ENCODE measurements at places on chromosomes 3 and 15.
A peak's percentile ranks its signal among the peaks of the same experiment; 100 is the strongest.

- no peak for DNase-seq
Measured at GRCh38 chr15:24899367-24899766, 55.4 kb upstream of the SNRPN start.

GRCh38 chr3:122343654-122344053 lies 18.6 kb downstream of the CSTA start:
- no peak for DNase-seq

DNA sequence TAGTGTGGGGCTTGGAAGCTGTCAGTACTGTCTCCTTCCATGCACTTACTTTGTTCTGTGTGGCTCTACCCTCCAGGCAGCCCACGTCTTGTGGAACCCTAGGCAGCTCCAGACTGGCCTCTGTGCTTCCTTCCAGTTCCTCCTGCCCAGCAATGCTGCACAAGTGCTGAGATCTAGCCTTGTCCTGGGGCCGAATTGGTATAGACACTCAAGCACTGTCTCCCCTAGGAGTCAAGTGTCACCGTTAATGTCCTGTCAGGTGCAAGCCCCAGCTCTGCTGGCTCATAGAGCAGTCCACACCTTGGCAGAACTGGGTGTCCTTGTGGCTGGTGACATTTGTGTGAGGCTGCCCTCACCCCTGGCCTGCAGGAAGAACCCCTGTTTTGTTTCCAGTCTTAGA lies 130.1 kb downstream of the EEFSEC start:
- no peak for DNase-seq

- DNase-seq: no peak
Measured at GRCh38 chr3:4772171-4772804, 206.9 kb upstream of the BHLHE40 start.

GRCh38 chr3:10463533-10464434 lies 41.6 kb downstream of the ATP2B2 start:
- DNase-seq: no peak

DNA sequence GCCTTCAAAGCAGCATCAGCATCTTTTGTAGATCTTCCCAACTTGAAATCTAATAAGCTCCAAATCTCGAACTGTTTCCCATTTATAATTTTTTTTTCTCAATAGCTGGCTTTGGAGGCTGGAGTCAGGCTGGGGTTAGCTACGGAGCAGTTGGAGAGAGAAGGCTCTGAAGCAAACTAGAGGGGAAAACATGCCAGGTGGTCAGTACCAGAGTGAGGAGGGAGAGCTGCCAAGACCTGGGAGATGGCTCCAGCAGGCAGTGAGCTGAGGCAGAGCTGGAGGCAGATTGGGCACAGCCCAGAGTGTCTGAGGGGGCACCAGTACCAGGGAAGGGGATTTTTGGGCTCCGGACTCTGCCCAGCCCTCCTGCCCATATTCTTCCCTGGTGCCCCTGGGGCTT lies 311.2 kb downstream of the RPLP1 start:
- no peak for DNase-seq

DNA sequence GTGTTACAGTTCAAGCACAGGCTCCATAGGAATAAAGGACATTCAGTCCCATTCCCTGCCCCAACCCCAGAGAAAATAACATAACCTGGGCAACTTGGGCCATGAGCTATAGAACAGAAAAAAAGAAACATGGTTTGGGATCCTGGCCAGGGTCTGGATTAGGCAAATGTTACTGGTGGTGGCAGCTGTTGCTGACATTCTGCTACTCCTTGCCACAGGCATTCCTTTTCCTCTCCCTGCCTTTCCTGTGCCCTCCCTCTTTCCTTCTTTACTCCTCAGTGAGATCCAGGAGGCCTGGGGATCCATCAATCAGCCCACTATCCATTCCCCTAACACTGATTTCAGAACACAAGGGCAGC lies 129.1 kb downstream of the NTRK3 start:
- no peak for DNase-seq

DNA sequence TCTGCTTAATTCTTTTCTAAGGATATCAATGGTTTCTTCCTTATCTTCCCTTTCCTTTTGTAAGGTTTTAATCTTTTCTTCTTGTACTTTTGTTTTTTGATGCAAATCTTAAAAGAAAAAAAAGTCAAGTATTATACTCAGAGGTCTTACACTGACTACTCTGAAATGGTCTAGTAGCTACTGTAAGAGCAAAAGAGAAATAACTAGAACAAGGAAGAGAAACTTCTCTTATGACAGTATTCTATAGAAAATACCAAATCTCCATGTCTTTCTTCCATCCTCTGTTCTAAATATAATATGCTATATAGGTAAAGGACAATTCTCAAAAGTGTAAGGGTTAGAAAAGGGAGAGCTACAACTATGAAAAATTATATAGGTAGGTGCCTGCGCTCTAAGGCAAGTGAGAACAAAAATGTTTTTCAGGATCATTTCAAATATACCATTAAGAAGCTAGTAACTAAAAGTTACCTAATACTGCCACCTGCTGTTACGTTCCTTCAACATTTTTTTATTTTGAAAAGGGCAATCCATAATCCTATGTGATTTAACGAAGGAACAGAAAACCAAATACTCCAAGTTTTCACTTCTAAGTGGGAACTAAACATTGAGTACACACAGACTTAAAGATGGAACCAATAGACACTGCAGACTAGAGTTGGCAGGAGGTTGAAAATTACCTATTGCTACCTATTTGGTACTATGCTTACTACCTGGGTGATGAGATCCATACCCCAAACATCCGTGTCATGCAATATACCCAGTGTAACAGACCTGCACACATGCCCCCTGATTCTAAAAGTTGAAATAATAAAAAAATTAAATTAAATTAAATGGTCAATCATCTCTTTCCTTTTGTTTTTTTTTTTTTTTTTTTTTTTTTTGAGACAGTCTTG lies 36.7 kb downstream of the CIP2A start:
- DNase-seq: no peak

- DNase-seq: no peak
Measured at GRCh38 chr15:49286649-49287404, 116.8 kb downstream of the GALK2 start.

GRCh38 chr15:96947296-96948229 lies 617.1 kb downstream of the NR2F2 start:
- DNase-seq: no peak

GRCh38 chr3:153150991-153151390 lies 11.0 kb upstream of the RAP2B start:
- DNase-seq: no peak

DNA sequence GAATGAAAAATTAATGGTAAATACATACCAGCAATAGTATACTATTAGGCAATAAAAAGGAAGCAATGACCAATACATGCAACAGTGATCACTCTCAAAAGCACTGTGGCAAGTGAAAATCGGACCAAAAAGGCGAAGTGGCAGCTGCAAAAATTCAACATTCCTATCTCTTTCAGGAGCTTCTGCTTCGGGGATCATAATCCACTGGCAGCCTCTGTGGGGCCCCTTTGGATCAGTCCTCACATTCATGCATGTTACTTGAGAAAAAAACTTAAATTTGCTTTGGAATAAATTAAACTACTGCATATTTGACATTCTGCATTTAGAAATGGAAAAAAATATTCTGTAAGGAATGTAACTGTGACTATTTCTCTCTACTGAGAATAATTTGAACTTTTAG lies 425.6 kb downstream of the NR2F2 start:
- DNase-seq: no peak

GRCh38 chr3:86969500-86970189 lies 21.3 kb downstream of the VGLL3 start:
- no peak for DNase-seq

GRCh38 chr3:189820365-189820720 lies 189.2 kb downstream of the TP63 start:
- no peak for DNase-seq

DNA sequence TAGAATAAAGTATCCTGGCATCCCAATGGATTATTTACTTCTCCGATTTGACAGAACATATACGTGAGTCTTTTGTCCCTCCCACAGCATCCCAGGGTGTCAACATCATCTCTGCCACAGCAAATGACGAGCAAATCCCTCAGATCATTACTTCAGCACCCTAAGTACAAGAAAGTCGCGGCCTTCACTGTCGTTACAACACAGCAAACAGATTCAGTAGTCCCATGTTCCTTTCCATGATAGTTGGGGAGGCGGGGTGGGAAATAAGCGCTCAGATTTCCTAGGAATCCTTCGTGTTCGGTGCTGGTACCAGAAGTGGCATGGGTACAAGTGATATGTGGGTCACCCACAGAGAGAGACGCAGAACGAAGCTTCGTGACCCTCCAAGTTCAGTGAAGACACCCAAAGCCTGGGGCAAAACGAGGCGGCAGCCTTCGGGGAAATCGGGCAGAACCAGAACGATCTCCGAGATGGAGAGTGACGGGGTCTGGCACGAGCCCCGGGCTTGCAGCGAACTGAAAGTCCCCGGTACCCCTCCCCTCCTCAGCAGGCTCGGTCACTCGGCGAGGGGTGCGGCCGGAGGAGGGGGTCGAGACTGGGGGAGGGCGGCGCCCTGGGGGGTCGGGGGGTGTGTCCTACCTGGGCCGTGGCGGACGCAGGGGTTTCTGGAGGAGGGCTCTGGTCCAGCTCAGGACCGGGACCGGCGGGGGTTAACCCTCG lies 619 bp downstream of the TTBK2 start:
- DNase-seq: peak; percentile 58

- DNase-seq: no peak
Measured at GRCh38 chr3:71873093-71873611, 88.2 kb upstream of the PROK2 start.

DNA sequence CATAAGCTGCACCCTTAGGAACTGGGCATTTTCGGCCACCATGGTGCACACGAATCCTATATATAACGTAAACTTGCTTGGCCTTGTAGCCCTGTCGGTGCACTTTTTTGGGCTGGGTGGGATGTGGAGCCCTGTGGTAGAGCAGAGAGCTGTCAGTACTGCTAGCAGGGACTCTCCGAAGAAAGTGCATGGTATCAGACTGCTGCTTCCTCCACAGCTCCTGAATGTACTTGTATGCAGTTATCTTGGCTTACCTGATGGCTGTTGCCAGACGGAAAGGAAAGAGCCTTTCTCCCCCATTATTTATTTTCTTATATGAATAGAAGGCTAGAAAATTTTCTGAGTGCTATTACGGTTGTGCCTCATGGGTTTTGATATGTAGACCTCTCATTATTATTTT lies 8.4 kb downstream of the GALK2 start:
- DNase-seq: no peak

DNA sequence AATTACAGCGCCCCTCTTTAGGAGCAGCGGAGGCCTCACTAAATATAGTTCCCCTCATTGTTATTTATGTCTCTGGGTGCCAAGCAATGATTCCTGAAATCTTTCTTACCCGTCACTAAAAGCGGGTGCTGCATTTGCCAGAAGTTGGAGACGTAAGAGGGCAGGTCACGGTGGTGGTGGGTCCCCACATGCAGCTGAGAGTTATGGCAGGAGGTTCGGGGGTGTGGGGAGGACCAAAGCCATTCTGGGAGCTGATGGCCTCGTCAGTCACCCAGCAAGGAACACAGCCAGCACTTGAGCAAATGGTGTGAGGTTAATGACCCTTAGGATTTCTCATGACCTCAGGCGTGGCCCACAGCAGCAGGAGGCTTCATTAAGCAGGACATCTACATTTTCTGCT lies 129.2 kb downstream of the RAB11A start:
- no peak for DNase-seq

Measured in right lobe of liver (tissue), 6 donors.